ENCODE measurements at places on chromosomes 7 and 10.

GRCh38 chr10:122567056-122567660 lies 6.6 kb downstream of the DMBT1 start:
- DNase-seq: peak; percentile 57

DNA sequence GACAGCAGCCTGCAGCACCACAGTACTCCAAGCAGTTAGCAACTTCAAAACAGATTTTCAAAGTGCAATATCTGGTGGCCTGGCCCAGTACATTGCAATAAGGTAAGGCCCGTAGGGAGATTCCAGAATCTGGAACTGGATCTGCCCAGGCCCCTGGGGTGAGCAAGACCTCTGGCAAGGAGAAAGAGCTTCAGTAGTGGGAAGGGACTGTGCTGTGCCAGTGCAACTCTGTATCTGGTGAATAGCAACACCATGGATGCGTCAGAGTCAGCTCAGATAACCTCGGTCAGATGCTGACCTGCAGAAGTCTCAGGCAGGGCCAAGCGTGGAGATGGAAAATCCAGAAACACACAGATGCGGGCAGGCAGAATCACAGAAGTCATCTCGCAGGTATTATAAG lies 30.3 kb downstream of the ELMO1 start:
- no peak for DNase-seq

DNA sequence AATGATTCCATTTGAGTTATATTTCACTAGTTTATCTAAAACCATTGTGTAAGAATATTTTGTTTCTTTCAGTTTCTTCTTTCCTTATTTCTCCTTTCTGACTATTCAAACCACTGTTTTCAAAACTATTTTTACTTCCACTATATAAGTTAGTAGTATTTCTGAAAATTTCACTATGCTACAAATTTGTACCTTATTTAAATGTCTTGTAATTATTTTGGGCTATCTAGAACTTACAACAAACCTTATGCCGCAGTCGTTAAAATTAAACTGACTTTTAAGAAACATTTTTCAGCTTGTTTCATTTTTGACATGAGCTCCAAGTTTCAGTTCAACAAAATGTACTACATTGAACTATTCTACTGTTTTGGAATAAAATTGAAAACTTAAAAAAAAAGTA lies 1.8 kb downstream of the TFEC start:
- no peak for DNase-seq

DNA sequence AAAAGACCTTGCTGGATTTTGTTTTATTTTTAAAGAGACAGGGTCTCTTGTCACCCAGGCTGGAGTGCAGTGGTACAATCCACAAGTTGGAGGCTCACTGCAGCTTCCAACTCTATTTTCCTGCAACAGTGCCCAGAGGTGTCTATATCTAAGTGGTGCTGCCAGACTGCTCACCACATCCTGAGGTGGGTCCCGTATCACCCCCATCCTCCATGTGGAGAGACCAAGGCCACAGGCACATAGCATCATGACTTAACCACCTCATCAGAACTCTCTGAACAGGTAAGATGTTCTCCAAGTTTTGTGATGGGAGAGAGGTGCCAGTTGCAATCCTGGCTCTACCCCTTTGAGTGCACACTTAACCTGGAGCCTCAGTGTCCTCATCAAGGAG lies 98.2 kb downstream of the RNF216 start:
- no peak for DNase-seq

DNA sequence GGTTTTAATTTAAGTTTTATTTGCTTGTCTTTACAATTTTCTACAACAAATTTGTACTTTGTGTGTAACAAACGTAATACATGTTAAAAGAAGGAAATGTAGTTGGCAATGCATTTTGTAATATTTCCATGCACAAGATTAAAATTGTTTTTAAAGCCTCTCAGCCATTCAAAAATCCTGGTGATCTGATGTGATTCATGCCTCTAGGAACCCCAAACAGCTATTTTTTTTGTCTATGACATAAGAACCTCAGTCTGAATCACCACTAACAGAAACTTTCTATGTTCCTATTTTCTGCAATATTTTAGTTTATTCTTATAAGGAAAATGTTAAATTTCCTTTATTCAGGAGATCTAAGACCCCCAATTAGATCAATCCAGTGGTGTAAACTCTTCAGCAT lies 183.1 kb upstream of the YAE1 start:
- DNase-seq: no peak

- no peak for DNase-seq
These were observed 472.9 kb upstream of the AKR1E2 start for GRCh38 chr10:4353059-4353655.

GRCh38 chr7:11609096-11609670 lies 222.8 kb downstream of the THSD7A start:
- no peak for DNase-seq

- peak; percentile 24 for DNase-seq
These were observed 127.4 kb downstream of the ZNF365 start for GRCh38 chr10:62501547-62501946.

- DNase-seq: no peak
These were observed 63.8 kb upstream of the NPS start for GRCh38 chr10:127485153-127485857.

- no peak for DNase-seq
These were observed 13.6 kb upstream of the C10orf120 start for GRCh38 chr10:122713091-122713885.

GRCh38 chr10:102384606-102385429 lies 10.7 kb upstream of the NFKB2 start:
- no peak for DNase-seq

- no peak for DNase-seq
These were observed 194.0 kb upstream of the VWC2 start for GRCh38 chr7:49579408-49579807.

DNA sequence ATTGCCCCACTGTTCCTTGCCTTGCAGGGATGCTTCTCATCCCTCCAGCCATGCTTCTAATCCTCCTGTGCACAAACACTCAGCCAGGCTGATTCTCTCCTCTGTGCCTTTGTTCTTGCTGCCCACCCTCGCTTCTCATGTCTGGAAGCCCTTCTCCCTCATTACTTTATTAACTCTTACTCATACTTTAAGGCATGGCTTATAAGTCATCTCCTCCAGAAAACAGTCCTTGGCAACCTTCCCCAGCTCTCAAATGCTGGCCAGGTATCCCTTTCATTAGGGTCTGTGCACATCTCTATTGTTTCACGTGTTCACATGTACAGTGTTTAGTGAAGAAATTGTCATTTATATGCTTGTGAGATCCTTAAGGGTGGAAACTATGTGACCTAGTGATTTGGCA lies 62.9 kb downstream of the ITGB8 start:
- no peak for DNase-seq

- DNase-seq: no peak
These were observed 8.1 kb downstream of the SRGN start for GRCh38 chr10:69096045-69096444.

DNA sequence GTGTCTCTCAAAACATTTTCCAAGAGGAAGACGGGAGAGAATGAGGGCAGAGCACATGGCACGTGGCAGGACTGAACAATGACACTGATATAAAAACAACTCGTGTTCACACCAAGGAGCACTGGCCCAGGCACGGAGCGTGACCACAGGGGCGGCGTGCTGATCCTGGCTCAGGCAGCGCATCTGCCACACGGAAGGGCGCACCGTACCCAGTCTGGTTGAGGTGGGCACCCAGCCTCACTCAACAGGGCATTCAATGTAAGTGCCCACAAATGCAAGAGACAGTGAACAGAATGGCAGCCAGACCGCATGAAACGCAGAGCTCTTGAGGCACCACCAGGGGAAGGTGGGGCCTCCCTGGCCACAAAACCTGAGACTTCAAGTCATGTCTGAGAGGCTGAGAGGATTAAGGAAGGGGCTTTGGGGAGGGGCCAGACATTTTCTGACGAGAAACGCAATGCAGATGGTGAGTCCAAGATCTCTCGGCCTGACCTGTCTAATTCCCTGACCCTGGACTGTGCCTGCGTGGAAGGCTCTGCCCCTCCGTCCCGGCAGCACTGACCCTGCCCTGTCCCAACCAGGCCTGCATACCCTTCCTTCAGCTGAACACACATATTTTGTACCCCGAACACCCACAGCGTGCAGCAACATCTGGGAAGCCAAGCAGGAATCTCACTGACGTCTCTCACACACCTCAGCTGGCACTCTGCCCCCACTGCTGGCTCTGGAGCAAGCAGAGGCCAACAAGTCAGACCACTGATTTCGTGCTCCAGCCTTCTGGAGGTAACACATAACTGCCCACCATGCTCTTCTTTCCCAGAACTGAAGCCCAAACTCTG lies 35.5 kb downstream of the VOPP1 start:
- no peak for DNase-seq

DNA sequence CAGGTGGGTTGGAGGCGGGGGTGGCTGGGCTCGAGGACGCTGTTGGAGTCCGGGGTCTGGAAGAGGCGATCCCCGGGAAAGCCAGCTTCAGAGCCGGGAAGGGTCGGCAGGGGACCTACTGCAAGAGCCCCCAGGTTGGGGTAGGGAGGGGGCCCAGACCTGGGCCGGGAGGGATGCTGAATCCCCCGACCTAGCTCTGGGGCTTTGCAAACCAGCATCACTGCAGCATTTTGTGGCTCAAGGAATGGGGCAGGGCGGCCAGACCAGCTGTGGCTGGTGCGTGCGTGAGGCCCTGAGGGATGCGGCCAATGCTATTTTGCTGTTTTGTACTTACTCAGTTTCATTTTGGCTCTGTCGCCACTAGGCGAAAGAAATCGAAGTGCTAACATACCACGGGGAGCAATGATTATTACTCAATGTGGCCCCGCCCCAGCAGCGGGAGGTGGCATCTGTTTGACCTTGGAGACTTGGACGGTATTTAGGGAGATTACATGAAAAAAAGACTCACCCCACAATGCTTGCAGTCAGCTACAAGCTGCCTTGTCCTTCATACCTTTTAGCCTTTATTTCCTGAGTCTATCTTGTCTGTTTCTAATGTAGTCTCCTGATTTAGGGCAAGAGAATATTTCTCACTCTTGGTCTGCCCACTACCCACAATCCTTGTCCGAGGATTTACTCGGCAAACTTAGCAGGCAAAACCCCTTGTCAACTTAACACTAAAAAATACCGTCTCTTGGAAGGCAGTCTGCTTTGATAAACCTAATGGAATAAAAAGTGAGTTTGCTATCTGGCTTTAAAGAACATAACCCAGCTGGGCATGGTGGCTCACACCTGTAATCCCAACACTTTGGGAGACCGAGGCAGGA lies 16.2 kb downstream of the HSPB1 start:
- peak; percentile 95 for DNase-seq

- DNase-seq: no peak
These were observed 48.1 kb downstream of the WIPF3 start for GRCh38 chr7:29854257-29854938.

DNA sequence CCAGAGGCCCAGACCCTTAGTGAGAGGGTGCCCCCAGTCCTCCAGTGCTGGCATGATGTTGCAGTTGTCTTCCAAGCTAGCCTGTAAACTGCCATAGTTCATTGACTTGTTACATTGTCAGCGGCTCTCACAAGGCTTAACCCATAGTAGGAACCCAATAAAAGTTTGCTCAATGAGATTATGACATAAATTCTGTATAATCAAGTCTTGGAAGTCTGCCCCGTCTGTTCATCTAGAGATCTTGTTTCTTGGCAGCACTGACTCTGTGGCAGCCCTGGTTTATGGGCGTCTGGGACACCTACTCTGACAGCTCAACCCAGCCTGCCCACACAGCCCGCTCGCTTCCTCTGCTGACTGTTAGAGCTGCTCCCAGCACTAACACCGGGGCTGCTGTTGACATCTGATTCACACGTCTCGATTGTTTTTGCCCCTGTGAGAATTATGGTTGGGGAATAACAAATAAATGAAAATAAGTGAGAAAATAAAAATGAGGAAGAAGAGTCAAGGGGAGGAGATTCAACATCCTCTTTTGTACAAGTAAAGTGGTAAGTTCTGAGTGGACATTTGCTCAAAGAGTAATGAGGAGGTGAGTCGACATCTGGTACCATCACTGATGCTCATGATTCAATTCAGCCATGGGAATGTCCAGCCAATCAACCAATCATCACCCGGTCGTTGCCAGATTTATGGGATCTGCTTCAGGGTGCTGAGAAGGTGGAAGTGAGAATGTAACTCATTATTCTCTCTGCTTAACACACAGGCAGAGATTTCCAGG lies 160.8 kb downstream of the SPAG6 start:
- DNase-seq: peak; percentile 13

DNA sequence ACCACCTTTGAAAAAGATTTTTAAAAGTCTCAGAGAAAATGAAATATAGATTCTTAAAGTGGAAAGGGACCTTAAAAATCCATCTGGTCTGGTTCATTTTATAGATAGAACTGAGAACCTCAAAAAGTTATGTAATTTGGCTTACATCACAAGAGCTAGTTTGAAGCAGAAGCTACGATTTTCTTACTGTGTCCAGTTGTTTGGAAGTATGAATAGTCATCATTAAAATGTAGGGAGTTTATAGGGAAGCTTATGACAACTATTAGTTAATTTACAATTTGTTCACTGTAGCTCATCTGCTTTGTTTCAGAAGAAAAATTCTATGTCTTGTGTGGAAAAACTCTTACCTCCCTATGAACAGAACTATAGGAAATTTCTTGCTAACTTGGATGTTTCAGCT lies 26.9 kb downstream of the ZEB1 start:
- peak; percentile 22 for DNase-seq

GRCh38 chr7:8160779-8161345 lies 101.1 kb downstream of the ICA1 start:
- no peak for DNase-seq

GRCh38 chr10:2938869-2939268 lies 128.5 kb upstream of the PFKP start:
- no peak for DNase-seq

DNA sequence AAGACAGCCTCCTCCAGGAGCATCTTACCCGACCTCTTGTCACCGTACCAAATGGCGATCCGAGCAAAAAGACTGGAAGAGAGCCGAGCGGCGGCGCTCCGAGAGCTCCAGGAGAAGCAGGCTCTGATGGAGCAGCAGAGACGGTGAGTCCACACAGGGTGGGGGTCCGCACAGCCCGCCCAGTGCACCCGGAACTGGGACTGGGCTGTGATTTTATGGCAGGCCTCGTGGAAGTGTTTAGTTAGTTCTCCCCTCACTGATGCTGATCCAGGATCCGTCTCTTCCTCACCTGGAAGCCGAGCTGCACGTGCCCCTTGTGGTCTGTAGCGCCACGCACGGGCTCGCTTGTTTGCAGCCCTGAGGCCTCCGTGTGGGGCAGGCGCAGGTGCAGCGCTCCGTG lies 19.6 kb downstream of the LRRC27 start:
- DNase-seq: no peak

DNA sequence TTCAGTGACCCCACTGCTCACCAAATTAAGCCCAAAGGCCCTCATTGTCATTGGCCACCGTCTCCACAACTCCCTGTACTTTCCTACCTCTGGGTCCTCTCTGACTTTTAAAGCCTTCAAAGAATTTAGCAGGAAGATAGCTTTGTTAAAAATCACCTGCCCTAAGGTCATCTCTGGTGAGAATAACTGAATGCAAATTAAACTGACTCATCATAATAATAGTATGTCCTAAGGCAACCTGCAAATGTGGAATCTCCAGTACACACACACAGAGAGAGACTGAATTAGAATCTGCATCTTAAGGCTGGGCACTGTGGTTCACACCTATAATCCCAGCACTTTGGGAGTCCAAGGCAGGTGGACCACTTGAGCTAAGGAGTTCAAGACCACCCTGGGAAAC lies 24.1 kb downstream of the OAT start:
- no peak for DNase-seq

All from hematopoietic multipotent progenitor cell treated with erythropoietin and hydrocortisone succinate and interleukin-3 and kit ligand, for 6 days (in vitro differentiated cells).